ENCODE measurements at places on chromosomes 7 and 10.

DNA sequence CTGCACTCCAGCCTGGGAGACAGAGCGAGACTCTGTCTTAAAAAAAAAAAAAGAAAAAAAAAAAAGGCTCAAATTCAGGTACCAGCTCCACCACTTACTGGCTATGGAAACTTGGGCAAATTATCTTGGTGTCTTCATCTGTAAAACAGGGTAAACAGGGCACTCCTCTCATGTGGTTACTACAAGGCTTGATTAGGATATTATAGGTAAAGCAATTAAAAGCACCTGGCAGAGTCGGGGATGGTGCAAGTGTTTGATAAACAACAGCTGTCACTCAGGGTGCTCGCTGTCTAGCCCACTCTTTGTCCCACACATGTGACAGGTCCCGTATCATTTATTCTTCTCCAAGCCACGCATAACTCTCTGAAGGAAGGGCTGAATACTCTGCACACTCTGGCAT lies 96.9 kb downstream of the SORBS1 start:
- DNase-seq: no peak

- no peak for DNase-seq
Measured at GRCh38 chr10:97740613-97741012, 3.7 kb downstream of the ZFYVE27 start.

GRCh38 chr10:89591796-89592271 lies 53.2 kb downstream of the PANK1 start:
- DNase-seq: no peak

GRCh38 chr10:69848454-69848853 lies 46.7 kb downstream of the COL13A1 start:
- no peak for DNase-seq

- DNase-seq: no peak
Measured at GRCh38 chr10:124650263-124650662, 93.9 kb downstream of the FAM53B start.

- no peak for DNase-seq
Measured at GRCh38 chr7:136228171-136228570, 251.0 kb upstream of the MTPN start.

DNA sequence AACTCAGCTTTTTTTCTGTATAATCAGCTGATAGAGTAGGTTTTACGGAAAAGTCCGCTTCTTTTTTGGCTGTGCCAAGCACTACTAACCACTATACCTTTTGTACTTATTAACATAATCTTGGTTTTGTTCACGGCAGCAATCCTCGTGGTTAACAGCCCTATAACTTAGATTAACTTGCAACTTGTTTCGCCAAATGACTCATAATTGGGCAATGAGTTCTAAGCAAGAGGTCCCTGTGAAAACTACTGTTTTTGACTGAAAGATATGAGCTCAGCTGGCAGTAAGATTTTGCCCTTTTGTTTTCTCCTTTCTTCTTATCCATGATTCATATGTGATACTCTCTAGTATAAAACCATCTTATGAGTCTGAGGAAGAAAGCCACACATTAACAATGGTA lies 345.0 kb upstream of the PCDH15 start:
- DNase-seq: no peak

DNA sequence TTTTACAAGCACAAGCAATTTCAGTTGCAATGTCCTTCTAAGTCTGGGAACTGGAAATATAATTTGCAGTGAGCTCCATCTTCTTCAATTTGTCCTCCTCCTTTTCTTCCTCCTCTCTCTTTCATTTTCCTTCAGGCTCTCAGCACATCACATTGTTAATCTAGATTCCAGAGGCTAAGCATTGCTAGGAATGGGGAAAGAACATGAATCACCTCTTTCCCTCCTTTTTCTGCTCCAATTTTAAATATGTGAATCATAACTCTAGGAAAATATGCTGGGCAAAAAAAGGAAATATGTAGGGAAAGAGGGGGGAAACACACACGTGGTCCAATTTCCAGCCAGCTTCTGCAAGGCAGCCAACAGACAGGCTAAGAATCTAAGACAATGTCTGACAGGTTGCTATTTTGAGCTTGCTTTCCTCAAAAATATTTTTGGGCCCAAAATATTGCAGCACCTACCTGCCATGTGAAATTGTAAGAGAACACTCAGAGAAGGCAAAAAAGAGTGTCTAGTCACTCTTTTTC lies 72.7 kb upstream of the NUPR2 start:
- no peak for DNase-seq

Measured in smooth muscle cell of the brain vasculature (primary cell).